ENCODE measurements at places on chromosomes 6 and 20. TPM values are rescaled to one million over a fixed set of nuclear protein-coding genes. Genes with fewer than 3 reads are reported as not detected.

Gene C6orf163
- total RNA-seq: 1.6 TPM

Gene SIRPB1
- total RNA-seq: 6.2 TPM

Gene GRM1
- 0.25 TPM for total RNA-seq

Gene SRMS
- total RNA-seq: not detected

Gene MOG
- total RNA-seq: not detected

Gene HDGFL1
- total RNA-seq: not detected

Gene DNAH8
- under 0.01 TPM for total RNA-seq

Gene XKR7
- total RNA-seq: not detected

Gene BPIFA1
- not detected for total RNA-seq

Gene KIZ
- total RNA-seq: 7.9 TPM

Gene DDX43
- total RNA-seq: 0.16 TPM

Gene CYP39A1
- 0.51 TPM for total RNA-seq

Gene TUBB1
- total RNA-seq: not detected

Gene BTBD3
- total RNA-seq: 15.8 TPM

Gene BTNL2
- not detected for total RNA-seq

Gene PDE7B
- 0.33 TPM for total RNA-seq

Gene PRDM1
- total RNA-seq: 0.38 TPM

Gene C6orf15
- 0.13 TPM for total RNA-seq

Gene VPS16
- total RNA-seq: 45.8 TPM

Gene HLA-G
- not detected for total RNA-seq

Gene SNAP25
- total RNA-seq: 1.9 TPM

Gene ROS1
- total RNA-seq: 1.1 TPM

Gene PACRG
- under 0.01 TPM for total RNA-seq

Gene COL12A1
- 97.0 TPM for total RNA-seq

Gene KIF6
- total RNA-seq: 1.3 TPM

Gene PLTP
- total RNA-seq: 42.2 TPM

Gene COL19A1
- not detected for total RNA-seq

Gene MYH7B
- total RNA-seq: 0.76 TPM

Gene MRPS18B
- total RNA-seq: 52.4 TPM

Gene PTPRT
- total RNA-seq: not detected

Gene ACSS1
- total RNA-seq: 8.7 TPM

Gene GRIK2
- 1.1 TPM for total RNA-seq

Gene FNDC1
- total RNA-seq: 0.38 TPM

Gene ARHGAP40
- 1.5 TPM for total RNA-seq

Gene MATN4
- not detected for total RNA-seq

Gene ADGRF4
- 0.25 TPM for total RNA-seq

Gene ZSCAN23
- 7.4 TPM for total RNA-seq

Gene NFKBIE
- total RNA-seq: 25.4 TPM

Gene ADGRB3
- total RNA-seq: 1.4 TPM

Gene FOXQ1
- 0.38 TPM for total RNA-seq

Gene CRISP3
- total RNA-seq: not detected

Gene ATP6V1G2
- 0.98 TPM for total RNA-seq

Gene NNAT
- total RNA-seq: 20.9 TPM

Gene CAGE1
- total RNA-seq: not detected

Gene ZBTB12
- 2.4 TPM for total RNA-seq

Gene FAM209B
- total RNA-seq: not detected

Gene ENPP3
- total RNA-seq: not detected

Gene PGC
- total RNA-seq: not detected

Gene GABRR2
- 0.13 TPM for total RNA-seq

Gene RBPJL
- total RNA-seq: not detected

Gene HRH3
- total RNA-seq: not detected

Gene TFAP2D
- total RNA-seq: not detected

Gene PLG
- not detected for total RNA-seq

All from mesangial cell (primary cell).